ENCODE measurements at places on chromosomes 6 and 20.

GRCh38 chr20:62567246-62568044, 74.9 kb upstream of the SLCO4A1 start:
- DNase-seq = no peak

- no peak for DNase-seq
Measured at GRCh38 chr6:74609871-74610270, 596.0 kb downstream of the COL12A1 start.

GRCh38 chr6:107361753-107362604, 97.4 kb downstream of the PDSS2 start:
- DNase-seq = no peak

GRCh38 chr6:48429021-48429420, 318.0 kb upstream of the PTCHD4 start:
- DNase-seq = no peak

GRCh38 chr6:158408552-158409130, 96.4 kb downstream of the TULP4 start:
- no peak for DNase-seq

DNA sequence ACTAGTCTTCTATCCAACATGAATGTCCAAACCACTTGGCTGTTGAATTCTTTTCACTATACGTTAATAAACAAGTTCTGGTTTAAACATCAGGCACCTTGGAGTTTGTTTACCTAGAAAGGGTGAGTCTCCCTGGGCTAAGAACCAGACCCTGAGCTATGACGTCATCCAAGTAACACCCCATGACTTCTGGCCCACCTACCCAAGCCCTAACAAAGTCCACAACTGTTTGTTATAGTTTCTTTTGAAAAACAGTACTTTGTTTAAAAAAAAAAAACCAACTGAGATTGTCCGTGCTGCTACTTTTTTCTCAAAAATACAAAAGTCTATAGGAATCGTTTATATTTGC, 146.9 kb upstream of the BEND6 start:
- no peak for DNase-seq

DNA sequence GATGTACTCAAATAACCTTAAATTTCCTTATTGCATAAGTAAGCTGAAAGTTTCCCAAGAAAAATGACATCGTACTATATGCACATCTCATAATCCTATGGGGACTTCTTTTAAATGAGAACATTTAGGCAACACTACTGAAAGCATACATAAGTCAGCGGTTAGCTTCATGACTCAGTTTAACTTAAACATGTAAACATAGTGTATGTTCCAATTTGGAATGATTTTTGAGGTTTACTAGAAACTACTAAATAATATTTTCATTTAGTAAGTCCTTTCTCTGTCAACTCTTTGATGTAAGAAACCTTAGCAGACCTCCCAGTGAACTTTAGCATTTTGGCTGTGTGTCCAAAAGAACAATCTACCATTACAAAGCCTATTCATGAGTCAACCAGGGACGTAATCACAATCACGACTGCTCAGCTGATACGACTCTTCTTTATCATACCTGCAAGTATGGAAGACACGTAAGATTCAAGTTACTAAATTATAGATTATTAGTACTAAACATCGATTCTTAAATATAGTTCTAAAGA, 19.3 kb downstream of the HIVEP2 start:
- DNase-seq = no peak

- no peak for DNase-seq
Measured at GRCh38 chr6:44575644-44576043, 188.1 kb downstream of the CDC5L start.

DNA sequence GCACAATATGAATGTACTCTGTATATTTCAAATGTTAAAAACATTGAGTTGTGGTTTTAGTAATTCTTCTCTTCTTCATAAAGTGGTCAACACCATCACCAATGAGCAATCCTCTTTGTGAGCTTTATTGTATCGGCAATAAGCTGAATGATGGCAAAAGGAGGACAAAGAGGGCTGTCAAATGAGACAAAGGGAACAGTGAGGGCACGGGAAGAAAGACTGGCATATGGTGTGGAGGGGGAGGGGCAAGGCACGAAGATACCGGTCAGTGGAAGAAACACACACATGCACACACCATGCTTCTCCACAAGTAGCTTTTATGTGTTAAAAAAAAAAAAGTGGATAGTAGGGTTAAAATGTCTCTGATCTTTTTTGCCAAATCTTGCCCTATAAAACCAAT, 506.8 kb upstream of the CITED2 start:
- no peak for DNase-seq
